ENCODE measurements at places on chromosomes 13 and 19. TPM values are rescaled to one million over a fixed set of nuclear protein-coding genes. Genes with fewer than 3 reads are reported as not detected.

Gene SPINT2
- 259 TPM for polyA plus RNA-seq

DNA sequence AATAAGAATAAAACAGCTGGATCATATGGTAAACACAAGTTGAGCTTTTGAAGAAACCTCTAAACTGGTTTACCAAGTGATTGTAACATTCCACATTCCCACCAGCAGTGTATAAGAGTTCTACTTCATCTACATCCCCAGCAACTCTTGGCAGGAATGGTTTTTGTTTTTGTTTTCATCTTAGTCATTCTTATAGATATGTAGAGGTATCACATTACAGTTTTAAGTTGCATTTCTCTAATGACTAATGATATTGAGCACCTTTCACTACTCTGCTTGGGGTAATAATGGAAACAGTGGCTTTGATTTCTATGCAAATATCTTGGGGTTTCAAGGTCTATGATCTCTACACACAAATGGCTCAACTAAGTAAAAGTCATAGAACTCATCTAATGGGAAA, 614.5 kb downstream of the TBC1D4 start:
- no peak for DNase-seq

DNA sequence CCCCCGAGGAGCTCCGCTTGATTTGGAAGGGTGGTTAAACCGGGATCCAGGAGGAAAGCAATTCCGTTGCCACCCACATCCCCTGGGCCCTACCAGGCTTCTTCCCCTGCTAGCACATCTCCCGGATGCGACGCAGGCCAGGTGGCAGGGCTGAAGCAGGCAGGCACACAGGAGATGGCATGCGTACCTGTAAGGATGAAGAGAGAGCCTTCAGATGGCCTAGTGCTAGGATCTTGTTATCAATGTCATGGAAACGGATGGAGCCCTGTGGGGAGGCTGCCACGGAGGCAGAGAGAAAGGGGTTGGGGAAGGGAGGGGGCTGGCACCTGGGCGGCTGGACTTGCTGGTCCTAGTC, 8.5 kb upstream of the SOX1 start:
- DNase-seq: no peak

DNA sequence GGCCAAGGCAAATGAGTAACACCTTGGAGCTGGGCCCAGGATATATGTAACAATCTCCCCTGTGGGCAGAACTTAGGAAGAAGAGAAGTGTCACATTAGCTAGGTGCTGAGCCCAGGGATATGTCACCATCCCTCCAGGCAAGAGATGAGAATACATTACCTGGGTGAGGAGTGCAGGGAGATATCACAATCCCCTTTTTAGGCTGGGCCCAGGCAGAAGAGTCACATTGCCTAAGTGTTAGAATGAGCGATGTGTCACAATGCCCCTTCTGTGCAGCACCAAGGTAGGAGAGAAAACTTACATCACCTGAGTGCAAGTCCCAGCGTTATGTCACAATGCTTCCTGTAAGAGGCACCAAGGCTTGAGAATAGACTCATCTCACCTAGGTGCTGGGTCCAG, 60.3 kb downstream of the ZNF726 start:
- no peak for DNase-seq

GRCh38 chr19:29119590-29119989, 93.4 kb downstream of the UQCRFS1 start:
- peak; percentile 1 for DNase-seq

DNA sequence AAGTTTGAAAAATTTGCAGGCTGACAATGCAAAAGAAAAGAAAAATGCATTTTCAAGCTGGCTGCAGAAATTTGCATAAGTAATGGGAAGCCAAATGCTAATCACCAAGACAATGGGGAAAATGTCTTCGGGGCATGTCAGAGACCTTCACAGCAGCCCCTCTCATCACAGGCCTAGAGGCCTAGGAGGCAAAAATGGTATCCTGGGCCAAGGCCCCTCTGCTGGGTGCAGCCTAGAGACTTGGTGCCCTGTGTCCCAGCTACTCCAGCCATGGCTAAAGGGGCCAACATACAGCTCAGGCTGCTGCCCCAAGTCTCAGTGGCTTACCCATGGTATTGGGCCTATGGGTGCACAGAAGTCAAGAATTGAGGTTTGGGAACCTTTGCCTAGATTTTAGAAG, 155.2 kb downstream of the B3GLCT start:
- no peak for DNase-seq

GRCh38 chr13:113553511-113554332, 30.8 kb upstream of the TFDP1 start:
- DNase-seq: no peak

- DNase-seq: no peak
Measured at GRCh38 chr19:5434970-5435641, 20.1 kb upstream of the ZNRF4 start.

DNA sequence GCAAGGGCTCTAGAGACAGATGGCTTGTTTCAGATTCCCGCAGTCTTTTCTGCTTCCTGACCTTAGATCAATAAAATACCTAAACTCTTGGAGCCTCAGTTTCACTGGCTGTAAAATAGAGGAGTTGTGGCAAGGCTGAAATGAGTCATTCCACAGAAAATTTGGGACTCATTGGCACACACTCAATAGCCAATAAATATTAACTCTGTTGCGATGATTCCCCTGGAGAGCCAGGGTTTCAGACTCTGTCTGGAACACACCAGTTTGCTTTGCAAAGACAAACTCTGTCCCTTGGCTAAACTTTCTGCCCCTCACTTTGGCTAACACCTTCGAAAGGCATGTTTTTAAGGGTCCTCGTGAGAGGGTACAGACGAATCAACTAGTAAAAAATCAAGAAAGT, 18.1 kb upstream of the UBE2L5 start:
- DNase-seq: no peak

Data from lung (tissue), 17 donors.